Daoy (cell line): ENCODE measurements at places on chromosomes 3 and 15.

DNA sequence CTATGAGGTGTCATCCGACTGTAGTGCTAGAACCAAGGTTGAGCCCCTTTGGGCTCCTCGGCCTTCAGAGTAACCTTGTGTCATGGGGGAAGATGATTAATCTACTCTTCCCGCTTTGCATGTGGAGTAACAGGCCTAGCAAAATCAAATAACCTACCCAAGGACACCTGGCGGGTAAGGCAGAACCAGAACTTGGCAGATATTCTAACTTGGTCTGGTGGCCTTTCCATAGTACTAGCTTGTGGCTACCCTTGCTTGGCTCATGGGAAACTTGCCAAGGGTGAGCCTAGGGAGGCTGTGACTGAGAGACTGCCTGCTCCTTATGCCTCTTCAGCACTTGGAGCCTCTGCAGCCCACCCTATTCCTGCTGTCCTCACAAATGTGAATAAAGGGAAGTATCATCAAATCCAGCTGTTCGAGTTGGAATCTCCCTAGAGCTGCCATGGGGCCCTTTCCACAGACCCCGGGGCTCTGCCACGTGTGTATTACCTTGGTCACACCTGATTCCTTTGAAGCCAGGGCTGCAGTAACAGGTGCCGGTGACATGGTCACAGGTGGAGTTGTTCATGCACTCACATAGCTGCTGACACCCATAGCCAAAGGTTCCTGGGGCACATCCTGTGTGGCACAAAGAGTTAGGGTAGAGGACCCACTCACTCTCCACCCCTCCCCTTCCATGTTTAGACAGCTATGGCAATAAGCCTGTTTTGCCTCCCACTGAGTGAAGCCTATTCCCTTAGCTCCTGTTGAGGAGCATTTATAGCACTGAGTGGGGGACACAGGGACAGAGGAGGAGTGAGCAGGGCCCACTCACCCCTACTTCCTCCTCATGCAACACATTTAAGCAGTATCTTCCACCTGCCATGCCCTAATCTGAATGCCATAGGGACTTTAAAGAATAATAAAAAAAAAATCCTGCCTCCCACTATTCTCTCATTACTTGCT lies 46.0 kb downstream of the RAB11A start:
- no peak for DNase-seq

DNA sequence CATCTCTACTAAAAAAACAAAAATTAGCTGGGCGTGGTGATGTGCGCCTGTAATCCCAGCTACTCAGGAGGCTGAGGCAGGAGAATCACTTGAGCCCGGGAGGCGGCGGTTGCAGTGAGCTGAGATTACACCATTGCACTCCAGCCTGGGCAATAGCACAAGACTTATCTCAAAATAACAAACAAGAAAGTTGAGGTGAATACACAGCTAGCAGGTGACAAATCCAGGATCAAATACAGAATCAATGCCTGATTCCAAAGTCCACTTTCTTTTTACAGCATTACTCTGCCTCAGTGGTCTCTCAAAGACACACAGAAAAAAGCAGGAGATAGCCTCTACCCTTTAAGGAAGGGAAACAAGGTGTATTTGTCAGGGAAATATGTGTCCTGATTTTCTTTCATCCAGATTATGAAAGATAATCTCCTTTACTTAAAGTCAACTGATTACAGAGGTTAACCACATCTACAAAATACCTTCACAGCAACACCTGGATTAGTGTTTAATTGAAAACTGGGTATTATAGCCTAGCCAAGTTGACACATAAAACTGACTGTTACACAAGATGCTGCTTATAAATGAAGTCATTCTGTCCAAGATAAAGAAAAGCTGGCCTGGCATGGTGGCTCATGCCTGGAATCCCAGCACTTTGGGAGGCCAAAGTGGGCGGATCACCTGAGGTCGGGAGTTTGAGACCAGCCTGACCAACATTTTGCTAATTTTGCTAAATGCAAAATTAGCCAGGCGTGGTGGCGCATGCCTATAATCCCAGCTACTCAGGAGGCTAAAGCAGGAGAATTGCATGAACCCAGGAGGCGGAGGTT lies 4.0 kb upstream of the SLC25A38 start:
- DNase-seq: no peak

DNA sequence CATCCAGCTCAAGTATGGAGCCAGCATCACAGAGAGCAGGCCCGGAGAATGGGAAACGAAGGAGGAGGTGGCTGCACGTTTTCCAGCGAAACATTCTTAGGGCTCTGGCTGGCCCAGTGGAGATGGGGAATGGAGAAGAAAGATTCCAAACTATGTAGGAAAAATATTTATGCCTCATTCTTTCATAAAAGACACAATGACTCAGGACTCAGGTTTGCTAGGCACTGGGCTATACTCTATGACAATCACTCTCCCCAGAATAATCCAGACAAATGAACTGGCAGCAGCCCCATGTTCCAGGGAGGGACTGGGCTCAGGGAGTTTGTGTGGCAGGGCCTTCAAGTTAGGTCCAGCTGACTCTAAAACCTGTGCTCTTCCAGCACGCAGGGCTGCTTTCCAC lies 110.8 kb upstream of the RAD18 start:
- no peak for DNase-seq

GRCh38 chr3:84904816-84905555 lies 53.8 kb upstream of the CADM2 start:
- DNase-seq: no peak

DNA sequence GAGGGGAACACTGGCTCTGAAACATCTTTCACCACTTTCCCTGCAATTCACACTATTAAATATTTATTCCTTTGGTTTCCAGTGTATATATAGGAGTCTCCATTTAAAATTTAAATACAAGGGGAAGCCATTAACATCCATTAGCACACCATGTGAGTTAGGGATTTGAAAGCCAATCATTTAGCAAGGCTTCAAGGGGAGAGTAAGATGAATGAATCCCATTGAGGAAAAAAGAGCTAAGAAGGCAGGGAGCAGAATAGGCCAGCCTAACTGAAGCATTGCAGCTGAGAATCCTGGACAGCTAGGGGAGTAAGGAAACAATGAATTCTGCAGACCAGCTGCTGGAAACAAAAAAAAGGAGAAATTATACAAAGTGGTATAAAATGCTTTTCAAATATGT lies 426.1 kb downstream of the IL5RA start:
- no peak for DNase-seq

DNA sequence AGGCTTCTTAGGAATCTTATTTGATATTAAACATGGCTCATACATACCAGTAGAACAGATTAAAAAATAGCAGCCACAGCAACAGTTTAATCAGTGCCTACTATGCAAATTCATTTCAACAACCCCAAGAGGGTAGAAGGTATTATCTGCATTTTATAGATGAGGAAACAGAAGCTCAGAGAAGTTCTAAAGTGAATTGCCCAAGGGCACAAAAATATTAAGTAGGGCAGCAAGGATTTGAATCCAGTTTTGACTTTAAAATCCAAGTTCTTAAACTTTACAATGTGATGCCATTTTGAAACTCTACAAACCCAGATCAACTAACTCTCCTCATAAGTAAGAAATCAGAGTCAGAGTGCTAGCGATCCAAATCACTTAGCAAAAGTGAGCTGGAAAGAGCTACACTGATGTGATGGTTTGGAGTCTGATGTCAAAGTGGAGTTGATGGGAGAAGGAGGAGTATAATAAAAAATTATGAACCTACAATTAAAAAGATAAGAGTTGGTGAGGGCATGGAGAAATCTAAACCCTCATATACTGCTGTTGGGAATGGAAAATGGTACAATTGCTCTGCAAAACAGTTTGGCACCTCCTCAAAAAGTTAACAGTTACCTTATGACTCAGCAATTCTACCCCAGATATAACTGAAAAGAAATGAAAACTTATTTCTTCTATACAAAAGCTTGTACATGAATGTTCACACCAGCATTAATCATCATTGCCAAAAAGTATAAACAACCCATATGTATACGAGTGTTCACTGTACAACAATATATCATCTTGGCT lies 51.0 kb upstream of the PLXND1 start:
- no peak for DNase-seq

DNA sequence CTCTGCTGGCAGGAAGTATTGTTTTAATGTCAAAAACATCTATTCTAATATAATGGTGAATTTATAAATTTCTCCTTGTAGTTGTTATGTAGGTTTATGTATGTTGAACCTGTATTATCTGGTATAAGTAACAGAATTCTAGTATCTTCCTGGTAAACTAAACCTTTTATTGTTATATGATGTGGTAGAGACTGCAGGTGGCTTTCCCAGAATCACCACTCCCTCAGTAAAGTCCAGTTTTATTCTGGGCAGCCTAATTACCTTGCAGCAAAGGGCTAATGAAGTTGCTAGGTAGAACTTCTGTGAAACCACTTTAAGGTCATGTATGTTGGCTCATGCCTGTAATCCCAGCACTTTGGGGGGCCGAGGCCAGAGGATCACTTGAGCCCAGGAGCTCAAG lies 15.6 kb downstream of the CSNK1G1 start:
- DNase-seq: no peak

DNA sequence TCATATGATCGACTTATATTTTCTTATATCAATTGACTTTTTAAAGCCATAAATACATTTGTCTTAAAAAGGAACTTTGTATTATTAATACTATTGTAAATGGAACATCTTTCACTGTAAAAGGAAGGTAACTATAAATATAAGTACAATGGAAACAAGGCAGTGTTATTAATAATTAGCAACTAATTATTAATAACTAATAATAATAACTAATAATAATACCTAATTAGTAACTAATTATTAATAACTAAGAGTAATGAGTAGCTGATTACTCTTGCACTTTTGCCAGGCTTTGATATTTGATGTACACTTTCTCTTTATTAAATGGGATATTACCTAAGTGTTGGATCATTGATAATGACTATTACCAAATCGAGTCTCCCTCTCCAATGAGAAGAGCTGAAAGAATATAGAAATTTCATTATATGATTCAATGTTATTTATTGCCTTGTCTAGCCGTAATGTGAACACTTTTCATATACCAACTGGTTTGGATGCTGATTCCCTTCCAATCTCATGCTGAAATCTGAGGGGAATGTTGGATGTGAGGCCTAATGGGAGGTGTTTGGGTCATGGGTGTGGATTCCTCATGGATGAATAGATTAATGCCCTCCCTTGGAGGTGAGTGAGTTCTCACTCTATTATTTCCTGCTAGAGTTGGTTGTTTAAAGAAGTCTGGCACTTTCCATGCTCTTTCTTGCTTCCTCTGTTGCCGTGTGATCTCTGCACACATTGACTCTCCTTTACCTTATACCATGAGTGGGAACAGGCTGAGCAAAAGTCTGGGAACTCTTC lies 202.1 kb upstream of the ZBTB20 start:
- DNase-seq: peak; percentile 8

DNA sequence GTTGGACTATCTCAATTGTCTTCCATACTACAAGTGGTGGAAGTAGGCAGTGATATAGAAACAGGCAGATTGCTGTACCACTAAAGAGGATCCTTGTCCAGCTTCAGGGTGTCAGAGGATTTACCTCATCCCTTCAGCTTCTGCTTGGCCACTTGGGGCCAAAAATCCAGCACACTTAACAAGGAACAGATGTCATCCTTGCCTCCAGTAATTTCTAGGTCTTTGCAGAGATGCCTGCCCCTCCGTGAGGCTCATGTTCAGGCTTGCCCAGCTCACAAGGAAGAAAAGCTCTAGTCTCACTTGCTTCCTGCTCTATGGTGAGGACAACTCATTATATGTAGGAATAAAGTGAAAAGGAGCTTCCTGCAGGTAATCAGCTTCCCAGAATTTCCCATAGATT lies 510.3 kb downstream of the EPHA3 start:
- DNase-seq: no peak
